ENCODE measurements at places on chromosomes 6 and 20. TPM values are rescaled to one million over a fixed set of nuclear protein-coding genes. Genes with fewer than 3 reads are reported as not detected.

Gene ZMYND8
- total RNA-seq = 19.8 TPM

Gene PRICKLE4
- not detected for total RNA-seq

Gene FAM184A
- total RNA-seq = 0.36 TPM

Gene SRSF12
- 0.36 TPM for total RNA-seq

Gene SALL4
- 0.16 TPM for total RNA-seq

Gene CST5
- not detected for total RNA-seq

Gene SMOC2
- not detected for total RNA-seq

Gene E2F1
- 1.6 TPM for total RNA-seq

Gene EYS
- under 0.01 TPM for total RNA-seq

Gene CPNE1
- 200 TPM for total RNA-seq

Gene PXDC1
- total RNA-seq = 149 TPM

Gene BCAS4
- total RNA-seq = 10.2 TPM

Gene MUCL3
- total RNA-seq = not detected
